ENCODE measurements at places on chromosomes 7 and 10. TPM values are rescaled to one million over a fixed set of nuclear protein-coding genes. Genes with fewer than 3 reads are reported as not detected.

The CRTAC1 gene
- not detected for total RNA-seq

The DHX32 gene
- total RNA-seq = 15.1 TPM

The MINDY3 gene
- 5.1 TPM for total RNA-seq

The C10orf95 gene
- total RNA-seq = 0.27 TPM

The ZNF33A gene
- 15.6 TPM for total RNA-seq

The CCT6A gene
- 81.9 TPM for total RNA-seq

The SPDYE8 gene
- not detected for total RNA-seq

The SKAP2 gene
- 6.5 TPM for total RNA-seq

The FRAT1 gene
- total RNA-seq = 11.0 TPM

The NXPH1 gene
- not detected for total RNA-seq

The CPSF4 gene
- 41.5 TPM for total RNA-seq

The CALML3 gene
- not detected for total RNA-seq

The ORAI2 gene
- 191 TPM for total RNA-seq

The COMMD3 gene
- total RNA-seq = 19.7 TPM

The FLNC gene
- total RNA-seq = 0.27 TPM

The CYP26C1 gene
- total RNA-seq = 0.54 TPM

The PAOX gene
- total RNA-seq = 16.7 TPM

The C10orf67 gene
- not detected for total RNA-seq

The ODAD2 gene
- 1.1 TPM for total RNA-seq

The PSD gene
- 4.6 TPM for total RNA-seq

The LRRC4 gene
- 0.54 TPM for total RNA-seq

The NRP1 gene
- total RNA-seq = under 0.01 TPM

The ITGB8 gene
- total RNA-seq = 4.6 TPM
